ENCODE measurements at places on chromosomes 3 and 15.
A peak's percentile ranks its signal among the peaks of the same experiment; 100 is the strongest.

DNA sequence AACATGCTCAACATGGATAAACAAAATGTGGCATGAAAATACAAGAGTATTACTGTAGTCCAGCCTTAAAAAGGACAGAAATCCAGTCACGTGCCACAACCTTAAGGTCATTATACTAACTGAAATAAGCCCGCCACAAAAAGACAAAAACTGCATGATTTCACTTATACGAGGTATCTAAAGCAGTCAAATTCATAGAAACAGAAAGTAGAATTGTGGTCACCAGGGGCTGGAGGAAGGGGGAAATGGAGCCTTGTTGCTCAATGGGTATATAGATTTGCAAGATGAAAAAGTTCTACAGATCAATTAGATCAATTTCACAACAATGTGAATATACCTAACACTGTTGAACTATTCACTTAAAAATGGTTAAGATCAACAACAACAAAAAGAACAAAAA, 7.4 kb downstream of the GLB1 start:
- DNase-seq = no peak

GRCh38 chr3:32373276-32373675, 18.4 kb upstream of the CMTM7 start:
- no peak for DNase-seq

- DNase-seq = no peak
Measured at GRCh38 chr3:89212619-89213018, 105.2 kb downstream of the EPHA3 start.

DNA sequence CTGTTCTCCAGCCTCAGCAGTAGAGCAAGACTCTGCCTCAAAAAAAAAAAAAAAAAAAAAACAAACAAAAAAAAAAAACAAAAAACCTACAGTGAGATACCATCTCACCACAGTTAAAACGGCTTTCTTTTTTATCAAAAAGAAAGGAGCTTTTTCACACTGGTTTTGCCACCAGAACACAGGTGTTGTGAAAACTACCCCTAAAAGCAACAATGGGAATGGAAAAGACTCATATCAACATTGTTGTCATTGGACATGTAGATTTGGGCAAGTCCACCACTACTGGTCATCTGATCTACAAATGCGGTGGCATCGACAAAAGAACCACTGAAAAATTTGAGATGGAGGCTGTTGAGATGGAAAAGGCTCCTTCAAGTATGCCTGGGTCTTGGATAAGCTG, 24.8 kb upstream of the SLC25A38 start:
- DNase-seq = no peak

GRCh38 chr3:13513913-13514517, 33.9 kb downstream of the HDAC11 start:
- DNase-seq = no peak

- DNase-seq = no peak
Measured at GRCh38 chr3:120077731-120078130, 16.5 kb downstream of the GSK3B start.

- DNase-seq = no peak
Measured at GRCh38 chr15:77710637-77711036, 77.9 kb upstream of the LINGO1 start.

- no peak for DNase-seq
Measured at GRCh38 chr3:186079925-186080324, 29.0 kb downstream of the ETV5 start.

DNA sequence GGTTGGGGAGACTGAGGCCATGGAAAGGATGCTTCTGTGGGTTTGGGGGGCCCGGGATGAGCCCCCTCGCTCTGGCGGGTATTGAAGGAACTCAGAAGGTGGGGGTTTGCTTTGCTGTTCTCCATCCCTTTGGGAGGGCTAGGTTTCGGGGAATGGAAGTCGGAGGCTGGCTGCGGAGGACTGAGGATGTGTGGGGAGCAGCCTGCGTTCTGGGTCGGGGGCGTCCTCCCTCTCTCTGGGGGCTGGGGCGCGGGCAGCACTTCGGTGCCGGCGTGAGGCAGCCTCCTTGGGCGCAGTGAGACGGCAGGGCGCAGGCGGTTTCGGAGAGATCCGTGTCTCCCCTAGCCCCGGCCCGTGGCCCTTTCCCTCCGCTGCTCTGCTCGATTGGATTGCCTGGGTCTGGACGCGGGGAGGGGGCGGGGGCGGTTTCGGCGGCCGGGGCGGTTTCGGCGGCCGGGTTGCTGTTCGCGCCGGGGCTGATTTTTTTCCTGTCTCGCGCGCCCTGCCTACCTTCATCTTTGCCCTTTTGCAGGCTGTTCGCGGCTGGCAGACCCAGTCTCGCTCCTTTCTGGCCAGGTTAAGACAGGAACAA, 1.4 kb downstream of the PTPRG start:
- peak; percentile 37 for DNase-seq

- DNase-seq = no peak
Measured at GRCh38 chr15:87419344-87419743, 837.2 kb downstream of the NTRK3 start.

DNA sequence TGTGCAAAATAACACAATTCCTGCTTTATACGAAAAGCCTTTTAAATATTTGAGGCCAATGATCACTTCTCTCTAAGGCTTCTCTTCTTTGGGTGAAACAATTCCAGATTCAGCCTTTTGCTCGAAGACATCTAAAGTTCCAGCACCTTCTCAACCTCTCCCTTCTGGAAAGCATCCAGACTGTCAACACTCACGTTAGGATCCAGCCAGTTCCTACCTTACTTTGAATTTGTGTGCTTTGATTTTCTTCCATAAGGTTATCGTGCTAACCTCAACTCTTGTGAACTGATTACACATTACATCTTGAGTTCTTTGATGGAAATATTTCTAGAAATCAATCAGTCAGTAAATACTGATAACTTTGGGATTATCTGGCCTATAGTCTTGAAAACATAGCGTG, 125.3 kb upstream of the ETV5 start:
- DNase-seq = no peak

DNA sequence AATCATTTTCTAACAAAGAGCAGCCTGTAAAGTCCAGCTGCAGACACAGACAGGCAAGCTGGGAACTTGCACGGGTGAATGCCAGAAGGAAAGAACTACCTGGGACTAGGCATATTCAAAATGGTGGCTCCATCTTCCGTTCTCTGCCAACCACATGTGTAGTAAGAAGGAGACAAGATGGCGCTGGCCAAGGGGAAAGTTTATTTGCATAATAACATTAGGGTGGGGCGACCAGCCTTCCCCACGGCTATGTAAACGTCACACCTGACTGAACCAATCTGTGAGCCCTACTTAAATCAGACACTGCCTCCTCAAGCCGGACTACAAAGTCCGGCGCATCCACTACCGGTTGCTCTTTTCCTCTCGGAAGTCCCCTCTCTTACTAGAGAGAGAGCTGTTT, 130.8 kb downstream of the SNRK start:
- DNase-seq = no peak

DNA sequence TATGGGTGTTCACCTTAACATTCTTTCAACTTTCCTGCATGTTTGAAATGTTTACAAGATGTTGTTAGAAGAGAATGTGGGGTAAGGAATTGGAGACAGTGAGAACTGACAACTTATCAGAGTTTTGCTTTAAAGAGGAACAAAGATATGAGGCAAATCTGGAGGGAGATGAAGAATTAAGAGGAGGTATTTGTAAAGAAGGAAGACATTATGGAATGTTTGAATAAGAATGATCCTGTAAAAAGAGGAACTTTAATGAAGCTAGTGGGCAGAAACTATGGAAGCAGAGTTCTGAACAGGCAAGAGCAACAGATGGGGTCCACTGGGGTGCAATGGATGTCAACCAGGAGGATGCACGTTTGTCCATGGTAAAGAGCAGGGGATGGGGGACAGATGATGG, 27.7 kb downstream of the PLD1 start:
- DNase-seq = no peak

GRCh38 chr15:40755812-40756208, 756 bp upstream of the RMDN3 start:
- no peak for DNase-seq

- DNase-seq = no peak
Measured at GRCh38 chr15:33111041-33111451, 83.5 kb downstream of the FMN1 start.

- peak; percentile 74 for DNase-seq
Measured at GRCh38 chr3:190059242-190059590, 61.5 kb downstream of the P3H2 start.

DNA sequence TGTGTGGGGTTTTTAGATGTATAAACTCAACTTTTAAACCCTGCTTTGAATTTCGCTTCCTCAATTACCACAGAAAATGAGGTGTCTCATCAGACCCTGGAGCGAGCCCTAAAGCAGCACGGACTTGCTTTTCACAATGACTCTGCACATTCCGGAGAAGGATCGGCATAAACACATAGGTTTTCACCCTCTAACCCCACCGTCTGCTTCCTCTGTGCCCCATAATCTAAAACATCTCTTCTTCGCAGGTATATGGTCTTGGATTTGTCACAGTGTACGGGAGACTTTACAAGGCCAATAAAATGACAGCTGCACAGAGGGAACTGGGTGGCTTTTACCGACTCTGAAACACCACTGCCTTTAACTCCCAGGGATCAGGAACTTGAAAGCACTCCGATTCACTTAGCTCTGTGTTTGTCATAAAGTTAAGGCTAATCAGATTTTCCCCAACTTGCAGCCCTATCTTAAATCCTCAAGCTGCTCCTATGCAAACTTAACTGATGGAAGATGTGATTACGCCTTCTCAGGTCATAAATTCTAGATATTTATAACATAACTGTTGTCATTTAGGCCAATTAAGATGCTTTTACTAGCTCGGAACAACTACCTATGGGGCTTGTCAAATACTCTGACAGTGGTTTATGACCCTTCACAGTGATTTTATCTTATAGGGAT, 133.4 kb upstream of the WNT5A start:
- DNase-seq = peak; percentile 73

DNA sequence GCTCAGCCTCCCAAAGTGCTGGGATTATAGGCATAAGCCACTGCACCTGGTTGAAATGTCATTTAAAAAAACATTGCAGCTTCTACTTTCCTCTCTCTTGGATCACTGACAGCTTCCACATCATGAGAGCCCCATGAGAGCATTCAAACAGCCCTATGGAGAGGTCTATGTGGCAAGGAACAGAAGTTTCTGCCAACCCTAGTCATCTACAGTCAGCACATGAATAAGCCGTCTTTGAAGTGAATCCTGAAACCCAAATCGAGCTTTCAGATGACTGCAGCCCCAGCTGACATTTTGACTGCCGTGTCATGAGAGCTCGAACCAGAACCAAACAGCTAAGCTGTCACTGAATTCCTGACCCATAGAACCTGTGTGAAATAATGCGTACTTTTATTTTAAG, 39.8 kb downstream of the CD200R1L start:
- DNase-seq = no peak

DNA sequence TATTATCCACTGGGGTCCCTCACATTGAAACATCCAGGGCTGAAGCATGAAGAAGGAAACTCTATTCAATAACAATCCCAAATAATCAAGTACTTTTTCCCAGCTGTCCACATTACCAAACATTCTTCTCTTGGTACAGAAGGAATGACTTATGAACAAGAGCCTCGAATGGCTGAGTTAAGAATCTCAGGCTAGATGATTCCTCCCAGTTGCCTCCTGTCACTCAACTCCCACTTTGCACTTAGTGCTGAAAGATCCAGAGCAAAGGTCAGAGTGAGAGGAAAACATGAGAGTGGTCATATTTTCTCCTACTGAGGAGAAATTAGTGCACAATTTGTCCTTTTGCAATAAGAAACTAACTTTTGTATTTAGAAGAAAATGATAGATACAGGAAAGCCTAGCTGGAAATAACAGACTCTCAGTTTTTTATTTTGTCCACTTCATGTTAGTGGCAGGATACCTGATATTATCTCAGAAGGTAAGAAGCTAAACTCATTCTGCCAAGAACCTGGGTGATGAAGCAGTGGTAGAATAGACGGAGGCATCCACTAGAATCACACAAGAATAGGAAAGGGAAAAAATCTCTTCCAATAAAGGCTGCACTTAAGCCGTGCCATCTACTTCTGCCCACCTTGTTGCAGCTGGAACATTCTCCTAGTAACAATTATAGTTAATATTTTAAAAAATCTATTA, 46.2 kb downstream of the GADL1 start:
- no peak for DNase-seq

GRCh38 chr3:46468753-46469600, 4.3 kb upstream of the LTF start:
- no peak for DNase-seq

- no peak for DNase-seq
Measured at GRCh38 chr3:77915336-77915735, 875.4 kb downstream of the ROBO2 start.
